ENCODE measurements at places on chromosomes 11 and 22. TPM values are rescaled to one million over a fixed set of nuclear protein-coding genes. Genes with fewer than 3 reads are reported as not detected.

Gene AIFM3
- 0.68 TPM for total RNA-seq

Gene NDUFS8
- total RNA-seq: 109 TPM

Gene SLC17A6
- not detected for total RNA-seq

Gene MS4A15
- not detected for total RNA-seq

Gene DEPDC7
- total RNA-seq: 2.7 TPM

Gene ARHGAP20
- total RNA-seq: under 0.01 TPM

Gene KRTAP5-1
- total RNA-seq: not detected

Gene KRTAP5-11
- not detected for total RNA-seq

Gene DDTL
- 1.7 TPM for total RNA-seq

Gene SPON1
- total RNA-seq: not detected

Gene OR52B4
- not detected for total RNA-seq

Gene AQP11
- total RNA-seq: 0.34 TPM

Gene BTBD10
- 127 TPM for total RNA-seq

Gene CSNK2A3
- 4.1 TPM for total RNA-seq

Gene APOBEC3G
- total RNA-seq: 4.8 TPM

Gene DNAJB7
- not detected for total RNA-seq

Gene SNX32
- total RNA-seq: 0.68 TPM

Gene EXPH5
- 27.4 TPM for total RNA-seq

Gene SPDYC
- not detected for total RNA-seq

Gene TMPRSS6
- not detected for total RNA-seq

Gene OR6M1
- not detected for total RNA-seq

Gene NAALADL1
- 5.8 TPM for total RNA-seq

Gene MMP12
- not detected for total RNA-seq

Gene SLC43A3
- total RNA-seq: 21.9 TPM

Gene CD6
- 0.07 TPM for total RNA-seq

Gene INS
- not detected for total RNA-seq

Gene DTX4
- 1.7 TPM for total RNA-seq

Gene TMPRSS5
- under 0.01 TPM for total RNA-seq

Gene PIM3
- 63.8 TPM for total RNA-seq

Gene OR51E2
- not detected for total RNA-seq

Gene ZP1
- not detected for total RNA-seq

Gene CASP5
- 0.50 TPM for total RNA-seq

Gene LRRC74B
- total RNA-seq: not detected

Gene DYNC2H1
- 17.7 TPM for total RNA-seq

Gene FAT3
- not detected for total RNA-seq

Gene CCDC116
- total RNA-seq: 0.07 TPM

Gene TSPAN32
- total RNA-seq: not detected

Gene ZDHHC13
- total RNA-seq: 31.8 TPM

Gene KDM4D
- 0.78 TPM for total RNA-seq

Gene GAS2
- total RNA-seq: 1.4 TPM

Gene BIK
- total RNA-seq: 22.9 TPM

Gene MMP8
- total RNA-seq: not detected

Gene SAA2
- total RNA-seq: 37.6 TPM

Gene PDE2A
- total RNA-seq: 2.1 TPM

Gene PDGFD
- total RNA-seq: under 0.01 TPM

Gene MMP13
- total RNA-seq: 0.07 TPM

Gene RFPL3
- total RNA-seq: not detected

Gene YPEL1
- under 0.01 TPM for total RNA-seq

Gene CD3G
- total RNA-seq: not detected

Gene TRIM22
- 72.0 TPM for total RNA-seq

Gene TBC1D10A
- 23.1 TPM for total RNA-seq

Gene UFD1
- total RNA-seq: 62.5 TPM

Gene FZD4
- 0.34 TPM for total RNA-seq

Gene DBX1
- total RNA-seq: not detected

Gene SCGB1A1
- not detected for total RNA-seq

Gene RIMBP3C
- not detected for total RNA-seq

Gene CARNS1
- under 0.01 TPM for total RNA-seq

Gene ALKBH8
- total RNA-seq: 9.9 TPM

Gene OR4D5
- total RNA-seq: not detected
